ENCODE measurements at places on chromosomes 16 and 17. TPM values are rescaled to one million over a fixed set of nuclear protein-coding genes. Genes with fewer than 3 reads are reported as not detected.

The MYH1 gene
- total RNA-seq = not detected

- no peak for DNase-seq
Observed at GRCh38 chr16:85061566-85061965, 34.0 kb downstream of the KIAA0513 start.

GRCh38 chr17:59812139-59812538, 80.6 kb downstream of the TUBD1 start:
- DNase-seq = no peak

DNA sequence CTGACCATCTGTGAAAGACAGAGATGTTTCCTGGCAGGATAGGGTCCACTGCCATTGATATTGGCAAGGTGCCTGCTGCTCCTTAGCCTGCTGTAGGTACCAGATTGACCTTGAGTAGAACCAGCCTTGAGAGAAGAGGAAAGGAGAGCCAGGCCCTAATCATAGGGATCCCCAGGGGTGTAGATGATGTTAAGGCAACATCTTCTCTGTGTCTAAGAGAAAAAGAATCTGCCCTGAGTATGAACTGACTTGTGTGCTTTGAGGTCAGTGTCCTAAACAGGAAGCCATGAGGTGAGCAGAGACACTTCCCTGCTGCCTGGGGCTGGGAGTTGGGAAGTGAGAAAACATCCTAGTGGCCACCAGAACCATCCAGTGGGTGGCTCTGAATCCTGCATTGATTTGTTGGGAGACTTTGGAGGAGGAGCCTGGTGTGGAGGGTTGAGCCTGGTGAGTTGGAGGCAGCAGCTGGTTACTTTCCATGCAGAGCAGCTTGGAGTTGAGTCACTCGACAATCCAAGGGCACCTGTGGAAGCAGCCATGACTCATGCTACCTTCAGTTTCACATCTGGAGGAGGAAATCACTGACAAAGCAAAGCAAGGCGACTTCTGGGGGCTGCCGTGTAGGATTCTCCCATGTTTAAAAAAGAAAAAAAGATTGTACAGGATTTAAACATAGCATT, 47.8 kb downstream of the BMERB1 start:
- peak; percentile 60 for DNase-seq

The RAMP2 gene
- total RNA-seq = 55.7 TPM

DNA sequence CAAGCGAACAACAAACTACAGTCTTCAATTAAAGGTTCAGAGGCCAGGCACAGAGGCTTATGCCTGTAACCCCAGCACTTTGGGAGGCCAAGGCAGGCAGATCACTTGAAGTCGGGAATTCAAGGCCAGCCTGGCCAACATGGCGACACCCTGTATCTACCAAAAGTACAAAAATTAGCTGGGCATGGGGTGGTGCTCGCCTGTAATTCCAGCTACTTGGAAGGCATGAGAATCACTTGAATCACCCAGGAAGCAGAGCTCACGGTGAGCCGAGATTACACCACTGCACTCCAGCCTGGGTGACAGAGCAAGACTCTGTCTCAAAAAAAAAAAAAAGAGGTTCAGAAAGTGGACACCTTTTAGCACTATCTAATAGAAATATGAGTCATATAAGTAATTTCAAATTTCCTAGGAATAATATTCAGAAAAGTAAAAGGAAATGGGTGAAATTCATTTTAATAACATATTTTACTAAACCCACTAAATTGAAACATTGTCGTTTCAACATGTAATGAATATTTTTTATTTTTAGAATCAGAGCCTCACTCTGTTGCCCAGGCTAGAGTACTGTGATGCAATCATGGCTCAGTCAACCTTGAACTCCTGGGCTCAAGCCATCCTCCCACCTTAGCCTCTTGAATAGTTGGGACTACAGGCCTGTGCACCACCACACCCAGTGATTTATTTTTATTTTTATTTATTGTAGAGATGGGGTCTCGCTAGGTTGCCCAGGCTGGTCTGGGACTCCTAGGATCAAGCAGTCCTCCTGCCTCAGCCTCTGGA, 15.2 kb upstream of the MARCHF10 start:
- DNase-seq = no peak

DNA sequence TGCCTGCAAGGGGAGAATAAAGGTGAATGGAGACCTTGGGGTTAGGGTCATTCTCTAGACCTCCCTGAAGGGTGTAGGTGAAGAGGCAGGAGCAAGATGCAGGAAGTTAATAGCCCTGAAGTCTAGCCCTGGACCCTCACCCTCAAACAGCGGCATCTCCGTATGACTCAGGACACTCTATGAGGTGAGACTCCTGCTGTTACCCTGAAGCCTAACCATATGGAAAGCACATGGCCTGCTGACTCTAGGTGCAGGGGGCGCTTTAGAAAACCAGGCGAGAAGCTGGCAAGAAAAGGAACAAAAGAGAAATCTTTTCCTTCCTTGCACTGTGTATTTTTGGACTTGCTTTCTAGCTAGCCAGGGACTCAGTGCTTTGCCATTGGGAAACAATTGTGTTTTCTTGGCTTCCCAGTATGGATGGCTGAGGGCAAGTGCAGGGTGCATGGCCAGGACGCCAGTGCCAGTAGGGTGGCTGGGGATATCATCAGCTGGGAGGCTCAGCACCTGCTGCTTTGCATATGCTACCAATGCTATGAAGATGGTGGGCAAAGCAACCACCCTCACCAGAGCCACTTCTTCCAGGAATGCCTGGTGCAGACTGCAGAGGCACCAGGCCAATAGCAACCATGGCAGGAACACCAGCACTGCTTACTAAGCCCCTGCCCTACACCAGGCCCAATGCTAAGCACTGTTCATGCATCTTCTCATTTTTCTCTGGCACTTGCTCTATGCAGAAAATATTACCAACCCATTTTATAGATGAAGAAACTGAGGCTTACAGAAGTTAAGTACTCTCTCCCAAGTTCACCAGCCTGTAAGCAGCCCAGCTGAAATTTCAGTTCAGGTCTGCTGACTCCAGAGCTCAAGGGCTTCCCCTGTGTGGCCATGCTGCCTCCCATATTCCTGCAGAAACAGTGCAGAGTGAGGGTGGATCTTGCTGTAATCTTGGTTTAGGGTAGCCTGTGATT, 425.1 kb downstream of the SLC39A11 start:
- no peak for DNase-seq
